ENCODE measurements at places on chromosomes 4 and X.

- DNase-seq: peak; percentile 14
These were observed 202.0 kb downstream of the DHX15 start for GRCh38 chr4:24382381-24382780.

DNA sequence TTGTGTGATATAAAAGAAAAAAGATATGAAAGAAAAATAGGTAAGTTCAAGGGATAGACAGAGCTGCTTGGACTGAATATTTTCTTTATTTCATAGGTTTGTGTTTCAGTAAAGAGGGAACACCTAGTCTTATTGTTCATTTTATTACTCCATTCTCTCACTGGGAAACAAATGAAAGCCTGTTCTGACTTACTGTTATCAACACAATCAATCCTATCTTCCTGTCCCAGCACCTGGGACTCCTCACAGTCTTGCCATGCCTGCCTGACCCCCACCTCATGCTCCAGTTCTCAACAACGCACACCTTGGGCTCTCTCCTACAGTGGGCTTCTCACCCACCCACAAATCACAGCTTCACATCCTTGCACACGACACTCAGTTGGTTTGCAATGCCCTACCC lies 189.5 kb downstream of the PRDM5 start:
- no peak for DNase-seq

DNA sequence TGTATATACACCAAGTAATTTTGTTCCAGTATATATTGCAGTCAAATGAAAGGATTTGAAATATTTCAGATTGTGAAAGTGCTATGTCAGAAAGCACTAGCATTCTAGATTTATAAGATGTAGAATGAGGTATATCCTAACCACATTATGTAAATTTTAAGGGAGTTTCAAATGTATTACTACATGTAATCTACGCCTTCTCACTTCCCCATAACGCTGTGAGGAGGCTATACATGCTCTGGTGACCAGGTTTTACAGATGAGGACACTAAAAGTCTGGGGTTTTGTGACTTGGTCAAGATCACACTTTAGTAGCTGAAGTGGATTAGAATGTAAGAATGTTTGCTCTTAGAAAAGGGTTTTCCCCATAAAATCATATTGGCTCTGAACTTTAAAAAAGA lies 8.1 kb downstream of the ENPEP start:
- no peak for DNase-seq

GRCh38 chr4:170887396-170887795 lies 797.6 kb upstream of the AADAT start:
- DNase-seq: no peak

DNA sequence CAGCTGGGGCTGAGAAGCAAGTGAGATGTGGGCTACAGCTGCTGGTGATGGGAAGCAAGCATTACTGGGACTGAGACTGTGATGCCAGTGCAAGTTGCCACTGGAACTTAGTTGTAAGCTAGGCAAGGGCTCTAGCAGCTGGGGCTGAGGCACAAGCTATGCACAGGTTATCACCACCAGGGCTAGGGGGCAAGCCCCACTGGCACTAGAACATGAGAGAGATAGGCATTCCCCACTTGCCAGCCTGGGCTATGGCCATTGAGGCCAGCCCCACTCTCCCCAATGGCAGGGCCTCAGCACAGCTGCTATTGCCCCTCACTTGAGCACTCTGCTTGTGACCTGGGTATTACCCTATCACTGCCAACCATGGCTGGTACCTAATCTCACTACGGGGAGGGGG lies 130.8 kb upstream of the SMIM31 start:
- no peak for DNase-seq

DNA sequence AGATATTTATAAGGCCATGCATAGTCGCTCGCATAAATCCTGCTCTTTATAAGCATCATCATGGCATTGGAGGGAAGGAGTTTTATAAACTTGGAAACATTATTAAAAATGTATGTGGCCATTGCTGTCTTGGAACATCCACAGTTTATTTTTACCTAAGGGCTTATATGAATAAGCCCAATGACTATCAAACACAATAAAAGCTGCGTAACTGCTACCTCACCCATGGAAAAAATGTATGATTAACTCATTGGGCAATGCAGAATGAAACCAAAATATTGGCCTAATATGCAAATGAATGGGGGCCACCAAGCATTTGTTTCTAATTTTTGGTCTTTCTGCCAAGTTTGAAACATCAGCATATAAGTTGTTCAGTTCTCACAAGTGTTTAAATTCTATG lies 19.1 kb downstream of the GEMIN8 start:
- no peak for DNase-seq

- no peak for DNase-seq
These were observed 3.3 kb upstream of the FAM9C start for GRCh38 chrX:13047759-13048158.

DNA sequence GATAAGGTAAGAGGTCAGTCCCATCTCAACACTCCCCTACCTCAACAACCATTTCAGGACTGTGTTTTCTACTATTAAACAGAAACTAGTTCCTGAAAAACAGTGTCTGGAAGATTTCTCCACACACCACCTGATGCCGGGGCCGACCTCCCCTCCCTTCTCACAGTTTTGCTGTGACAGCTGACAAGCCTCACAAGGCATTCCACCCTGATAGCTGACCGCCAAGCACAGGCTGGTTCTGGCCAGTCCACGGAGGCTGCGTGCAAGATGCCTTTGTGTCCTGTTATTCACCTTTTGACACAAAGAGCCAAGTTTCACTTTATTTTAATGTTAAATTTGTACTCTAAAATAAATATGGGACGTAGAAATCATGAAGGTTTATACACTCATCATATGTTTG lies 758.6 kb downstream of the PDHA2 start:
- no peak for DNase-seq

- no peak for DNase-seq
These were observed 139.3 kb downstream of the TLL1 start for GRCh38 chr4:166012129-166013030.

DNA sequence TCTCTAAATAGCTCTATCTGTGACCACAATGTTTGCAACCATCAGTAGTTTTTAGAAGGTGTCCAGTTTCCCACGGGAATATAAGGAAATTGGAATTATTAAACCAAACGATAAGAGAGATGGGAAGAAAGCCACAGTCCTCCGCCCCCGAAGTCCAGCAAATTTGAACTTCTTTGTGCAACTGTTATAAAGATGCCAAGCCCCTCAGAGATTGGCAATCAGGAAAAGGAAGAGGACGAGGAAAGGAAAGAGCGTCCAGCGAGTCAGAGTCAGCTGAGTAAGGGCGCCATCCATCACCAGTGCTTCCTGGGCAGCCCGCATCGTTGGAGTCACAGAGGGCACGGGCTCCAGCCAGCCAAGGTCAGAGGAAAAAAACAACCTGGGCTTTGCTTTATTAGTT lies 35.7 kb downstream of the LDB2 start:
- DNase-seq: no peak

DNA sequence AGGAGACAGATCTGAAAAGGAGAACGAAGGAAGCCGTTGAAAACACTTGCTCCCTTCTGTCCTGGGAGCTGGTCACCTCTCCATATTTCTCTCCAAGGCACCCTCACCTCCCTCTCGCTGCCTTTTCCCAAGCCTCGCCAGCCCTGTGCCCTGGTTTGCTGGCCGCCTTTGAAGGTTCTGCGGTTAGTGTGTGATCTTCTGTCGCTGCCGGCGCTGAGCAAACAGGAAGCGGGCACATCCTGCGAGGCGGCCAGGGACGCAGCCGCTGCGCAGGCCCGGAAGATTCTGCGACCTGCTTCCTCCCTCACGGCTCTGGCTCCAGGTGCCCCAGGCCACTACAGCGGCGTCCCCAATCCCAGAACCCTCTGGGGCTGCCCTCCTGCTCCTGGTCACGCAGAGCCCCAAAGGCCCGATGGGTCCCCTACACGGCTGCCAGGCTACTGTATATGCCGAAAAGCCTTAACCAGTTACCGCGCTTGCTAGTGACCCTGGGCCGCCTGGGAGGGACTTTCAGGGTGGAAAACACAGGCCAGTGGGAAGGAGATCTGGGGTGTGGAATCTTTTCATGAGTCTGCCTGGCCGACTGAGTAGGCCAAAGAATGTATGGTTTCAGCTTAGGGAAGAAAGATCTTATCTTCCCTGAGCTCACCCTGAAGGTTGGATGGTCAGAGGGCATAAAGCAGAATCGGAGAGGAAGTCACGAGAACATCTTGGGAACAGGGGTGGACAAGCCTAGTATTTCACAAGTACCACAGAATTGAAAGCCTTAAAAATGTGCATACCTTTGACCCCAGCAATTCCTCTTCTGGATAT lies 2.3 kb upstream of the SASH3 start:
- peak; percentile 38 for DNase-seq

Data from Calu3 (cell line).